Activated T-helper 1 cell treated with anti-CD3 and anti-CD28 coated beads, Interleukin-2, amount 50 U/mL, for 16 hours (primary cell): ENCODE measurements at places on chromosomes 6 and 20.

GRCh38 chr6:14310960-14311359 lies 193.4 kb downstream of the CD83 start:
- DNase-seq: no peak

DNA sequence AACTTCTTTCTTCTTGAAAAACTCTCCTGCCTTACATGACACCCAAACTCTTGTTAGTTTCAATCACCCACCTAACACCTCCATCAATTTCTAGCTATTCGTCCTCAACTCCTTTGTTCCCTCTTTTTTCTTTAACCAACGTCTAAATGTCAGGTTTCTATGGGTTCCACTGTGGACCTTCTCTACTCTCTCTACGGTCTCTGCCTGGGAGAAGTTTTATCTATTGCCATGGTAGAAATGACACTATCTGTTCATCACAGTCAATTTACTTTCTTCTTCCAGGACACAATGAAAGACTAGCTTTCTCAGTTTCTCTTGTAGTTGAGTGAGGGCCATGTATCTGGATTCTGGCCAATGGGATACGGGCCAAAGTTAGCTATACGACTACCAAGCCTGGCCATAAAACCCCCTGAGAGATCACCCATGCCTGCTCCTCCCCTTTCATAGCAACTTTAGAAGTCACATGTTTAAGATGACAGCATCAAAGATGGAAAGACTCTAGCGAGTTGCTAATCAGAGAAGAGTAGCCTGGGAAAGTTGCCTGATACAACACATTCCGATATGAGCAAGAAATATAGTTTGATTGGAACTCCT lies 17.9 kb downstream of the RNGTT start:
- DNase-seq: no peak

- DNase-seq: no peak
Measured at GRCh38 chr6:149471801-149472200, 13.0 kb downstream of the ZC3H12D start.

- DNase-seq: no peak
Measured at GRCh38 chr6:14375930-14376329, 258.4 kb downstream of the CD83 start.

- no peak for DNase-seq
Measured at GRCh38 chr6:16190214-16190613, 48.2 kb upstream of the GMPR start.

- DNase-seq: no peak
Measured at GRCh38 chr6:162058281-162058875, 669.2 kb downstream of the PRKN start.

GRCh38 chr20:5991623-5992441 lies 41.4 kb downstream of the MCM8 start:
- no peak for DNase-seq

DNA sequence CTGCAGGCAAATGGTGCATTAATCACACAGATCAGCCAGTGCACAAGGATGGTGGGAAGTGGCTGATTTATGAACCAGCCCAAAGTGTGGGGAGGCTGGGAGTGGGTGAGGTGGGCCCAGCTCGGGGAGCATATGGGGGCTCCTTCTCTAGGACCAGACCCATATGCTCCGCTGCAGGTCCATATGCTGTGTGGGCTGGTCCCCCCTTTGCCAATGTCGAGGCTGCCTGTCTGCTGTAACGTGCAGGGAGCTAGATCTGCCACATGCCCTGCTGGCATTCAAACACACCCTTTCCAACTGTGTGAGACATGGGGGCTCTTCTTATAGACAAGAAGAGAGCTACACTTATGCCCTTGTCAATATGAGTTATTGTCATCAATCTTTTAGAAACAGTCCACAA lies 566.3 kb downstream of the DHX35 start:
- DNase-seq: no peak

DNA sequence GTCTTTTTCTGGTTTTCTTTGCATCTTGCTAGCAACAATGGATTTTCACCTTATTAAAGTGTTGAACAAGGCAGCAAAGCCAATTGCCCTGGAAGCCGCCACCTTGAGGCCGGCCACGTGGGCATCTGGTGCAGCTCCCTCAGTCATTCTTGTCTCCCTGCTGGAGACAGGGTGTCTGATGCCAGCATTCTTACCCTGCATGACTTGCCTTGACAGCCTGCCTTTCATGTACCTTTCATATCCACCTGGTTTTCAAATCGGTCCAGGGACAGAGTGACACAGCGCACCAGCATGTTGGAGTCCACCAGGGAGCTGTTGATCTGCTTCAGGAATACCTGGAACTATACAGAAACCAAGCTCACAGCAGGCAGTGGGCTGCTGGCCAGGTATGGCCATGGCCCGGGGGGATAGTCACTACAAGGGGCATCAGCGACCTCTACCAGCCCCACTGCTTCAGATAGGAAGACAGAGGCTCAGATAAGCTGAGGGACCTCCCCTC lies 49.8 kb downstream of the MYH7B start:
- no peak for DNase-seq

DNA sequence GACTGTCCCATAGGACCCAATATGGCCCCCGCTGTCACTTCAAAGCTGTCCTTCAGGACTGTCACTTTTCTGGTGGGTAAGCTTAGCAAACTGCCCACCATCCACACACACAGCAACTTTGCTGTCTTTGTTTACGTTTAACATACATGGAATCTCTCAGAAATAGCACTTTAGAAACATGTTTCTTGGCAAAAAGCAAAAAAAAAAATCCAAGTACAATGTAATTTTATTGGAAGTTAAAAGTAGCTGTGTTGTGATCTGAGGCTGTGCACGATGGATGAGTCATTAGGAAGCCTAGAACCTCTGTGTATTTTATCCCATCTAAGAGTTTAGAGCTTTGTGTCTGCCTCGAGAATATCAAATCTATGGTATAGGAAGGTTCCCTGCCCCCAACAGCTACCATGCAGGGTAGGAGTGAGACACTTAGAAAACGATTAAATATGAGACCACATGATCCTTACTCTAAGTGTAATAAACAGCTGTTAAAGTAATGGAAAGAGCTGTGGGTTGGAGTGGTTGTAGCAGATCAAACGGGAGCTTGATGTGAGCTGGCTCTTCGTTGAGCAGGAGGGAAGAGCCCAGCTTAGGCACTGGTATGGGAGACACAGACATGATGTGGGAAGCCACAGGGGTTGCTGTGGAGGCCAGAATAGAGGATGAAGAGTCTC lies 119.5 kb downstream of the PLEKHG1 start:
- DNase-seq: no peak

GRCh38 chr20:15756754-15757115 lies 816.5 kb downstream of the KIF16B start:
- no peak for DNase-seq

GRCh38 chr20:437787-438486 lies 24.4 kb downstream of the TBC1D20 start:
- no peak for DNase-seq

DNA sequence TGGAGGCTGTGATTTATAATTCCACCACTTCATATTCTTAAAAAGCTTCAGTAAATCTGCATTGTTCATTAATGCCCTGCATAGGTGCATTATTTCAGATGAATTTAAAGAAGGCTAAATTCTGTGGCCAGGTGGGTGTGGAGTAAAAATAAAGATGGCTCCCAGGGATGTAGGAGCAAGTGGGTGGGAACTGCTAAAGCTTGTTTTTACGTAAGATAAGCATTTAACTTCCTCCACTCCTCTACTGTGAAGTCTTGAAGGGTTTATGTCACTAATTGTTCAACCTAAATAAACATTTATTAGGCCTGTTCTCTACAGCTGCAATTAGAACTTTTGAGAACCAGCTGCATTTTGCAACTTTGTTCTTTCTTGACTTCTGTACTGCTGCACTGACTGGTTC lies 6.8 kb upstream of the SLC35B3 start:
- DNase-seq: no peak

GRCh38 chr6:118859517-118860064 lies 34.4 kb upstream of the ASF1A start:
- no peak for DNase-seq

DNA sequence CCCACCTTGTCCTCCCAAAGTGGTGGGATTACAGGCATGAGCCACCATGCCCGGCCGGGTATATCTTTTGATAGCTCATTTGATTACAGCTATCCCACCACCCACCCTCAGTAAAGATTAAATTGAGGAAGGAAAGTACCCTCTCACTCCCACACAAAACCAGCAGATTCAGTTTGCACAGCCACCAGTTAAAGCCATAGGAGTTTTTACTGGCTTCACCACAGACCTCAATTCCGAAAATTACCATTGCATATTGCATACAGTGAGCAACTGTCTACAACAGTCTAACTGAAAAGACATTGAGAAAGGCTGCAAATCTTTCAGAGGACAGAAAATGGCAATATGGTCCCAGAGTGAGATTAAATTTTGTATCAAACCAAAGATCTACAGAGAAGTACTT lies 34.9 kb downstream of the ESF1 start:
- DNase-seq: no peak

DNA sequence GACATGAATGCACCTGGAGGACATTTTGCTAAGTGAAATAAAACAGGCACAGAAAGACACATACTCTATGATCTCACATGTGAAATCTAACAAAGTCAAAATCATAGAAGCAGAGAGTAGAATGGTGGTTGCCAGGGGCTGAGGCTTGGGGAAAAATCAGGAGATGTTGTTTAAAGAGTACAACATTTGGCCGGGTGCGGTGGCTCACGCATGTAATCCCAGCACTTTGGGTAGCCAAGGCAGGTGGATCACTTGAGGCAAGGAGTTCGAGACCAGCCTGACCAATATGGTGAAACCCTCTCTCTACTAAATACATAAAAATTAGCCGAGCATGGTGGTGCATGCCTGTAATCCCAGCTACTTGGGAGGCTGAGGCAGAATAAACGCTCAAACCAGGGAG lies 26.0 kb upstream of the LOC128125822 start:
- DNase-seq: no peak

GRCh38 chr6:20135677-20136268 lies 76.5 kb downstream of the MBOAT1 start:
- DNase-seq: no peak

GRCh38 chr6:159017757-159018559 lies 18.0 kb upstream of the RSPH3 start:
- DNase-seq: no peak

- DNase-seq: no peak
Measured at GRCh38 chr20:11041396-11041795, 367.6 kb upstream of the JAG1 start.

DNA sequence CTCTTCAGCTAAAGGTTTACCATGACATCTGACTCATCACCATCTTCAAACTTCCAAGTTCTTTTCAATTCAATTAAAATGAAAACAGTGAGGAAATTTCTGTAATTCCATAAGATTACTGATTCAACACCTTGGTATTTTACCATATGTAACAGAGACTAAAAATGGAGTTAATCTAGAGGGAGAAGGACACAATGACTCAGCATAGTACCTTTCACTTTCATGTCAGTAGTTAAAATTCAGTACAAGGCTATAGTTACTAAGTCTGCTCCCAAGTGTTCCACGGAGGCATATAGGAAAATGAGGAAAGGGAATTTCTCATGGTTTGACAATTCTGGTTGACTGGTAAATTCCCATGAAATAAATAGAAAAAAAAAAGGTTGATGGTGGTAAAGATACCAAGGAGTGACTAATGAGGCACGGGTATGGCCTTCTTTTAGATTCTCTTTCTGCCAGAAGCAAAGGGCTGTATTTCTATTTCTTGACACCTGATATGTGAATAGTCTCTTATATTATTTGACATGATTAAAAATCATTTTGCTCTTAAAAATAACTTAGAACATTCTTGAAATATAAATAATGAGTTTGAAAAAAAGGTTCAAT lies 526.7 kb upstream of the ADGRB3 start:
- no peak for DNase-seq

- DNase-seq: no peak
Measured at GRCh38 chr6:17397764-17398194, 4.4 kb downstream of the CAP2 start.

DNA sequence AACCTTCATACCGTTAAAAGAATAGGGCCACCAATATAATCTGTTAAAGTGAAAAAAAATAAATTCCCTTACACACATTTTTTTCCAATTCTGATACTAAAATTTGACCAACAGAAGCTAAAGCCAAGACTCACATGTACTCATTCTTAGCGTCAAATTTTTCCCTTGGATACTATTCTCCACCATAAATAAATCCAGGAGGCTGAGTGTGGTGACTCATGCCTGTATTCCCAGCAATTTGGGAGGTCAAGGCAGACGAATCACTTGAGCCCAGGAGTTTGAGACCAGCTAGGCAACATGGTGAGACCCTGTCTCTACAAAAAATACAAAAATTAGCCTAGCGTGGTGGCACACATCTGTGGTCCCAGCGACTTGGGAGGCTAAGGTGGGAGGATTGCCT lies 43.9 kb downstream of the SCML4 start:
- no peak for DNase-seq

- no peak for DNase-seq
Measured at GRCh38 chr6:155080881-155081845, 86.0 kb downstream of the TIAM2 start.

DNA sequence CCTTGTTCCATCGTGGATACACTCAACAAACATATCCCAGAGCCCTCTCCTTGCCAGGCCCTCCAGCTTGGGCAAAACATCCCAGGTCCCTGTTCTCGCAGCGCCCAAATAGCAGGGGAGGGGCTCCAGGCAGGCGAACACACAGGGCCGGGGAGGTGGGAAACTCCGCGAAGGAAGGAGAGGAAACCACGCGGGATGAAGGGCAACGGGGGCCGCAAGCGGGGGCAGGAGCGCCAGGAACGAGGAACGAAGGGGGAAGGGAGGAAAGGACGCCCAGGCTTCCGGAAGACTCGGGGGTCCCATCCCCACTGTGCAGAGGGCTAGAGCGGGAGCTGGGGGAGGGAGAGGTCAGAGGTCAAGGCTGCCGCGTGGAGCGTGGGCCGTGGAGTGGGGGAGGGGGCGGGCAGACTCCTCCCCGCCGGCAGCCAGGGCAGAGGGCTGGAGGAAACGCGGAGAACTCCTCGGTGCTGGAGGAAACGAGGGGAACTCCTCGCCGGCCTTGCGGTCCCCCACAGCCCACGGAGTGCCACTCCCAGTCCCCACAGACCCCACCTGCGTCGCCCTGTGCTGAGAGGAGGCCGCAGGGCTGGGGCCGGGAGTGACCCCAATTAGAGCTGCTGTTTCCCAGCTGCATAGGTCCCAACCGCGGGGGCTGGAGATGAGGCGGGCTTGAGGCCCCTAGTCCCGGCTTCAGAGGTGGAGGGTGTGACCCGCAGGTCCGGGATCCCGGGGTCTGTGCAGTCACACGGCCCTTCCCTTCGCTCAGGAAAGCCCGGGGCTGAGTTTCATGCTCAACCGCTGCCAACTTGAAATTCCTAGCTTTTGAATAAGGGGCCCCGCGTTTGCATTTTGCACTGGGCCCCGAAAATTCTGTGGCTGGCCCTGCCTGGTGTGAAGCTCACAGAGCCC lies 1.2 kb upstream of the RBM38 start:
- DNase-seq: peak; percentile 61

- DNase-seq: peak; percentile 54
Measured at GRCh38 chr6:44072959-44073611, 54.2 kb downstream of the MRPL14 start.

GRCh38 chr20:31984981-31985471 lies 17.1 kb downstream of the XKR7 start:
- DNase-seq: no peak
